ENCODE measurements at places on chromosomes 7 and 10. TPM values are rescaled to one million over a fixed set of nuclear protein-coding genes. Genes with fewer than 3 reads are reported as not detected.

TRPV5 gene
- not detected for total RNA-seq

TSPAN13 gene
- total RNA-seq, result 0.98 TPM

TMEM196 gene
- total RNA-seq, result not detected

CRPPA gene
- total RNA-seq, result 1.0 TPM

GIMAP4 gene
- 325 TPM for total RNA-seq

CPA4 gene
- total RNA-seq, result not detected

OLAH gene
- total RNA-seq, result not detected

SFRP5 gene
- total RNA-seq, result 1.3 TPM

EZH2 gene
- total RNA-seq, result 24.0 TPM

CDC14C gene
- not detected for total RNA-seq

HGF gene
- not detected for total RNA-seq

NAT16 gene
- total RNA-seq, result not detected

MKX gene
- total RNA-seq, result not detected

NDUFB8 gene
- 158 TPM for total RNA-seq

EBF3 gene
- total RNA-seq, result not detected

SPDYE6 gene
- total RNA-seq, result not detected

THSD7A gene
- 0.08 TPM for total RNA-seq

SEMA3D gene
- not detected for total RNA-seq

SFRP4 gene
- not detected for total RNA-seq

ABCB4 gene
- total RNA-seq, result 0.12 TPM

ARL5B gene
- total RNA-seq, result 14.9 TPM

CTAGE8 gene
- total RNA-seq, result 0.66 TPM

COL26A1 gene
- not detected for total RNA-seq

AMPH gene
- total RNA-seq, result not detected

WBP1L gene
- 33.0 TPM for total RNA-seq

RASA4 gene
- total RNA-seq, result 63.3 TPM

ZNF117 gene
- 2.7 TPM for total RNA-seq

LRGUK gene
- total RNA-seq, result 0.51 TPM

KLHL7 gene
- total RNA-seq, result 22.4 TPM

SPDYE8 gene
- total RNA-seq, result not detected

TMEM270 gene
- total RNA-seq, result not detected

PNLIP gene
- 3.1 TPM for total RNA-seq

RSU1 gene
- 60.4 TPM for total RNA-seq

ZNF488 gene
- total RNA-seq, result not detected

ITIH2 gene
- total RNA-seq, result 1.5 TPM

SEMA4G gene
- total RNA-seq, result 1.1 TPM

TRIM50 gene
- not detected for total RNA-seq

DPYSL4 gene
- 3.9 TPM for total RNA-seq

CALML5 gene
- total RNA-seq, result not detected

PPP1R17 gene
- not detected for total RNA-seq

All from T-cell (primary cell).